ENCODE measurements at places on chromosomes 4 and X.

DNA sequence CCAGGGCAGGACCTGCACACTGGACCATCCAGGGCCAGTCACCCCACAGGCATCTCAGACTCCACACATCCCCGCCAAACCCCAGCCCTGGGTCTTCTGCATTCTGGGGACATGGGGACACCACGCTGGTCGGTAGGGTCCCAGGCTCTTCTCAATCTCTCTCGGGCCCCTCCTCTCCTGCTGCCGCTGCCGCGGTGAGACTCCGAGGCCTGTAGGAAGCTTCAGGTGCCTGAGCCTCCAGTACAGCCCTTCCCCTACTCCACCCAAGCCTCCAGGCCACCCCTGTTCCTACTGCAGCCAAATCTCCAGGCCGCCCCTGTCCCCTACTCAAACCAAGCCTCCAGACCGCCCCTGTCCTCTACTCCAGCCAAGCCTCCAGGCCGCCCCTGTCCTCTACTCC lies 5.5 kb upstream of the ASMT start:
- DNase-seq = no peak

DNA sequence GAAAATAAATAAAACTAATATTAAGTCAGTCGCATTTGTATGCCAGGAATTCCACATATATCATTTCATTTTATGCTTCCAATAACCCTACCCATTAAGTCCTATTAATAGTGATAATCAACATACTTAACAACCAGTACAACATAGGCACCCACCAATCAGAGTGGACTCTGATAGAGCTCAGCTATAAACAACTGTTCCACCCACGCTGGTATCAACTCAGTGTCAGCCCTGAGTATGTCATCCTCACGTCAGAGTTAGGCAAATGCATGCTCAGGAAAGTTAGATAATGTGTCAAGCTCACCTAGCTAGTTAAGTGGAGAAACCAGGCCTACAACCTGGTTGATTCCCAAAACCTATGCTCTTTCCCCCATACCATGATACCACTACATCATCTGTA lies 89.3 kb downstream of the SMARCA1 start:
- DNase-seq = no peak

GRCh38 chr4:123673971-123674370 lies 277.4 kb downstream of the SPRY1 start:
- no peak for DNase-seq

- DNase-seq = no peak
Observed at GRCh38 chr4:135316266-135316779, 1114.7 kb upstream of the PABPC4L start.

GRCh38 chr4:106090826-106091225 lies 195.6 kb downstream of the NPNT start:
- DNase-seq = no peak

DNA sequence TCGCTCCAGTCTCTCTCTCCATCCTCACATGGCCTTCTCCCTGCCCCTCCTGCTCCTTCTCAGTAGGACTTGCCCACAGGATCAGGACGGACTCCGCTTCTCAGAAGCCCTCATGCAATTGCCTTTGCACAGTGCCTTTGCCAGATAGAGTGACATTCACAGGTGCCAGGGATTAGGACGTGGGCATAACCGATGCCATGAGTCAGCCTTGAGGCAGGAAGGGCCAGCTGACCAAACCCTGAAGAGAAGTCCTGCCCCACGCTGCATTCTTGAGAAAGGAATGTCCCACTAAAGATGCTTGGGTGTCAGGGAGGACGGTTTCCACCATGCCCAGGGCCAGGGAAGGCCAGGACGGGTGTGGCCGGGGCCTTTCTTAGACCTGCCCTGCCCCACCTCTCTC lies 6.6 kb upstream of the GRPEL1 start:
- no peak for DNase-seq

DNA sequence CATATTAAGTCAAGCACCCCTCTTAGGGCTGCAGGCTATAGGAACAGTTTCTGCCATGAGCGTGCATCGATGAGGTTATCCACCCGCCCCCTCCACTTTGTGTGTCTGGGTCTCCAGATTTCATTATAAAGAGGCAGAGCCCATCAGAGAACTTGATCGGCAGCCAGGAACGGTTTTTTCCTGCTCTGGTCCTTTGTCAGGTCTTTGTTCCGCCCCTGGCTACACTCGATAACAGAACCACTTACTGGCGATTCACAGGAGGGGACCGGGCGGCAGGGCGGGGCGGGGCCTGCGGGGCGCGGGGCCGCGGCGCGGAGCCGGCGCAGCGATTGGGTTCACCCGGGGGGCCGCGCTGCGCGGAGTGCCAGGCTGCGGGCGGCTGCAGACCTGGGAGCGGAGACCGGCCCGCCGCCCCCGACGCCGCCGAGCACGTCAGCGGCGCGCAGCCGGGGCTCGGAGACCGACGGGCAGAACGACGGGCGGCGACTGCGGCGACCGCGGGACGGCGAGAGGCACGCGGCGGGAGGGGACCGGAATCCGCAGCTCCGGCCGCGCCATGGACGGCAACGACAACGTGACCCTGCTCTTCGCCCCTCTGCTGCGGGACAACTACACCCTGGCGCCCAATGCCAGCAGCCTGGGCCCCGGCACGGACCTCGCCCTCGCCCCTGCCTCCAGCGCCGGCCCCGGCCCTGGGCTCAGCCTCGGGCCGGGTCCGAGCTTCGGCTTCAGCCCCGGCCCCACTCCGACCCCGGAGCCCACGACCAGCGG lies at the start of gene SLC10A4:
SLC10A4 (plus strand) TSS at position 338 of the 771 bp plus-strand sequence; CDS start at position 557, 219 bp downstream.
- no peak for DNase-seq

DNA sequence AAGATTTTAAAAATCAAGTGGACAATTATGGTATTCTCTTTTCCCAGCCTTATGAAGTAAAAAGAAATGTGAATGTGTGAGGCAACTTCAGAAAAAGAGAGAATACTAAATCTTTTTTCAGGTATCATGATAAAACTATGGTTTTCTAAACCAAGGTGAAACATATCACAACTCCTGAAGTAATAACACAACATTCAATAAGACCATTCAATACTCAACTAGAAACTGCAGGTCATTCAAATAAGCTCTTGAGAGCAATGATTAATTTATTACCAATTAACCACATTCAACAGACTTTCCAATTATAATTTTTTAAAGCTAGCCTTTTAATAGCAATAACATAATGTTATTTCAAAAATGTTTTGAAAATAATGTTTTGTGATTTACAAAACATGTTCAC lies 35.8 kb downstream of the SLC10A7 start:
- DNase-seq = no peak

DNA sequence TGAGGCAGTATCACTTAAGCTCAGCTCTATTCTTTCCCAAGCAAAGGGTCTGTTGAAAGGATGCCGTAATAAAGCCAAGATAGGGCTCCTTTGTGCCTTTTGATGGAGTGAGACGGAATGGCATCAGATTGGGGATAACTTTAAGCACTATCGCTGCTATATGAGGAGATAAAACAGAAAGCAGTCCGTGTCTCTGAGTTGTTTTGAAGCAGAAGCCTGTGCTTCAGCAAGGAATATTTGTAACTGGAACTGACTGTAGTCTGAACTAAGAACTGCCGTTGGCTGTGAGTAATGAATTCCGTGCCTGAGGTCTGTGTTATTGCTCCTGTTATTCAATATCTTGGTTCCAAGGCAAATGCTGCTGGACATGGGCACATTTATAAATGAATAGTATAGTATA lies 297.4 kb downstream of the ANKRD50 start:
- no peak for DNase-seq

- DNase-seq = no peak
Observed at GRCh38 chrX:30895370-30895769, 6.3 kb upstream of the TAB3 start.

DNA sequence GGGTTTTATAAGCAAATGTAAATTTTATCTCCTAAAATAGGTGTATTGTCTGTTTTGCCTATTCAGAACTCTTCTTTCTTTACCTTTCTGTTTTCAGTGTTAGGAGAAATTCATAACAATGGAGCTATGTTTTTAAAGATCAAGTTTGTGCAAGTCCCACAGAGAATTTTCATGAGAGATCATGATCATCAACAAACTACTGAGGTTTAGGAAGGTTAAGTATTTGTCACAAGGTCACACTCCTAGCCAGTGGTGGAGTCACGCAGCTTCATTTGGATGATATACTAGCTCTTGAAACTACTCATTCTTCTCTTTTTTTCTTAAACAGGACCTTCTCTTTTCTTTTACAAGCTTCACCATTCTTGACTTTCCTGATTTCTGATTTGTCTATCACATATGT lies 892.6 kb upstream of the FRG1 start:
- DNase-seq = no peak

DNA sequence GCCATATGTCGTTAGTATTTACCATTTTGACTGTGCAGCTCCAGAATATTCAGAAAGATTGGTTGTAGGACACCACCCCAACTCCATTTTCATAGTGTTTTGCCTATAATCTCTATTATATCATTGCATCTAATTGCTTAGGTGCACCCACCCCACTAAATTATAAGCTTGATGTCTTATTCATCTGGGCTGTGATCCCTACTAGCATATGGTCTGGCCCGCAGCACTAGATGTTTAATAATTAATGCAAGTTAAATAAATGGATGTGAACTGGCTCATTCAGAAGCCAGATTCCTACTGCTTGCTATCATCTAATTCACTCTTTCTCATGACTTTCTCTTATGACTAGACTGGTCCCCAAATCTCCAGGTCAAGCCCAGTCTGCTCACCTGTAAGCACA lies 143.5 kb downstream of the RELL1 start:
- no peak for DNase-seq

GRCh38 chr4:141884070-141884469 lies 247.7 kb downstream of the IL15 start:
- DNase-seq = no peak

- DNase-seq = no peak
Observed at GRCh38 chrX:39857780-39858179, 240.0 kb downstream of the BCOR start.

DNA sequence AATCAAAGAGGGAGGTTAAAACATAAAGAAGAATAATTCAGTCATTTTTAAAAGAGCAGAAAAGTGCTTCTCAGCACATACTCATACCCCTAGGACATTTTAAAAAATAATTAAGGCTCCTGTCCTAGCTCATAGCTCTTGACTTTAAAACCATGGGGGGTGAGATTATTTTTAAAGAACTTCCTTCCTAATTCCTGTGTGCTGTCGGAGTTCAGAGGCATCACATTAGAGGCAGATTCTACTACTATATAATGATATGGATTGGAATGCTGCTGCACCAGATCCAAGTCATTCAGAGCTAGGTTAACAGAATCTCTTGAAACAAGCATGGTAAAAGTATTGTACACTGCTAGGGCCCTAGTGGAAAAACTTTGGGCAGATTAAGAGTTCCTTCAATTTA lies 456.5 kb upstream of the ADGRL3 start:
- DNase-seq = no peak

DNA sequence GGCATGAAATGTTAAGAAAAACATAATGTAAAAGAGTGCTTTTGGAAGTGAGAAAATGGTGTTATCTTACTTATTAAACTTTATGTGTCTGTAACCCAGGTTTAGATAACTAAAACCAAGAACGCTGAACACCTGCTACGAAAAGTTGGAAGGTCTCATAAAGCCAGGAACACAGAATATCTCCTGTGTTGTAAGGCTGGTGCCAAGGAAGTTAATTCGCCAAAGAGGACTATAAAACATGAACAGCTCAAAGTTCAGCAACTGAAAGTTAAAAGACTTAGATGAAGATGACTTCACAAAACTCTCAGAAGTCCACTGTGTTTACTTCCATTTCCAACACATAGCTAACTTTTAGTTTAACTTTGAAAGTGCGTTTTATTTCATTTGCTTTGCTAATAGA lies 54.3 kb downstream of the GPRIN3 start:
- no peak for DNase-seq

GRCh38 chrX:17566740-17567139 lies 170.6 kb upstream of the SCML1 start:
- DNase-seq = no peak

- no peak for DNase-seq
Observed at GRCh38 chr4:19010761-19011160, 989.2 kb upstream of the LCORL start.

- DNase-seq = no peak
Observed at GRCh38 chrX:15841853-15842516, 12.6 kb downstream of the AP1S2 start.

- DNase-seq = no peak
Observed at GRCh38 chrX:30150196-30150895, 65.0 kb upstream of the MAGEB2 start.

GRCh38 chr4:113116414-113117357 lies 67.2 kb downstream of the ANK2 start:
- DNase-seq = no peak

DNA sequence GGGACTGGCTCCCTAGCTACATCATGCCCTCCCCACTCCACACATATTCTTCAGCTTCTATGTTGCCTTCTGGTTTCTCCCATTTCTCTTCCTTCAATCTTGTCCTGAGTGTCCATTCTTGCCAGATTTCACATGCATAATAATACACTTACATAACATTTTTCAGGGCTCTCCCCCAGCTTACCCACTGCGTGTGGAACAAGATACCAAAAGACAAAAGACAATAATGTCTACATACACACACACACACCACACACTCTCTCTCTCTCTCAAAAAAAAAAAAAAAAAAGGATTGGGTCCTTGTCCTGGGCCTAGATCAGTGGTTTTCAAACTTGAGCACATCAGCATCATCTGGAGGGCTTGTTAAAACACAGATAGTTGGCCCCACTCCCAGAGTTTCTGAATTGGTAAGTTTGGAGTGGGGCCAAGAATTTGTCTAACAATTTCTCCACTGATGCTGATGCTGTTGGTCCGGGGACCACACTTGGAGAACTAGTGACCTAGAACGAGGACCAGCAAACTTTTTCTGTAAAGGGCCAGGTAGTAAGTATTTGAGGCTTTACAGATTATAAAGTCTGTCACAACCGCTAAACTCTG lies 6.5 kb upstream of the SMARCA1 start:
- DNase-seq = no peak

- DNase-seq = peak; percentile 80
Observed at GRCh38 chrX:119565107-119565663, at the start of gene STEEP1. Gene STEEP1 (minus strand): TSS chrX:119565409. CDS start chrX:119565355, 54 bp downstream.

DNA sequence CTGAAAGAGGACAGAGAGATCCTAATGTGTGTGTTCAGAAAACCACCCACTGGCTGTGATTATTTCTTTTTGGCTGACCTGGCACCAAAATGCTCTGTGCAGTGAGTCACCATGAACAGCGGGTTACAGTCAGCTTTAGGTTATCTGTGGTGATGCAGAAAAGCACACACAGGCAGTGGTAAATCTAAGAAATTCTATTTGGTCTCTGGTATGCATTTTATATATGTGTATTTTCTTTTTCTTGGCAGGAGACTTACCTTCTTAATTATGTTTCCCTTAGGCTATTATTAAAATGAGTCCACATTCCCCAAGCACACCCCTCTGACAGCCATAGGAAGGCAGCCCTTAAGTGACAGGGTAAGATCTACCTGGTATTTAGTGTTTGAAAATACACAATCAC lies 79.1 kb upstream of the TFDP3 start:
- no peak for DNase-seq

DNA sequence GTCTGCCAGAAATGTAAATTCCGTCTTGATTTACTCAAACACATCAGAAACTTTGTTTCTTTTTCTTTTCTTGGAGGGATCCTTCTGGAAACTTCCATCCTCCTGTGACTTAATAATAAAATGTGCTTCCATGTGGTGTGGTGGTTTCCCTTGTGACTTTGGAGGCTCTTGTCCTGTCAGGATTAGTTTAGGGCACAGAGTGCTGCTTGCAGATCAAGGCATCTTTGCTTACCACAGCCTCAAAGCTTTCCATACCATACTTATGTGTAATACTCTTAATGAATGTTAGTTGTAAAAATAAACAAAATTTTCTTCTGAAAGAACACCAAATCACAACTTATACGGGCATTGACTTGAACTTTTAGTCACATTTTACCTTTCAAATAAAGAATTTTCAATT lies 27.4 kb downstream of the GBA3 start:
- no peak for DNase-seq

- no peak for DNase-seq
Observed at GRCh38 chr4:34972189-34972588, 1272.1 kb downstream of the ARAP2 start.

GRCh38 chrX:65750674-65751469 lies 83.4 kb downstream of the MSN start:
- DNase-seq = peak; percentile 52
